ENCODE measurements at places on chromosomes 5 and 9.
A peak's percentile ranks its signal among the peaks of the same experiment; 100 is the strongest.

GRCh38 chr5:71666321-71666720 lies 52.8 kb upstream of the CARTPT start:
- H3K27me3 ChIP-seq: no peaks in the 10 kb centered on the region
- H3K27ac ChIP-seq: no peak overlapping the region
- H3K4me1 ChIP-seq: no peaks in the 10 kb centered on the region
- no peak for DNase-seq

DNA sequence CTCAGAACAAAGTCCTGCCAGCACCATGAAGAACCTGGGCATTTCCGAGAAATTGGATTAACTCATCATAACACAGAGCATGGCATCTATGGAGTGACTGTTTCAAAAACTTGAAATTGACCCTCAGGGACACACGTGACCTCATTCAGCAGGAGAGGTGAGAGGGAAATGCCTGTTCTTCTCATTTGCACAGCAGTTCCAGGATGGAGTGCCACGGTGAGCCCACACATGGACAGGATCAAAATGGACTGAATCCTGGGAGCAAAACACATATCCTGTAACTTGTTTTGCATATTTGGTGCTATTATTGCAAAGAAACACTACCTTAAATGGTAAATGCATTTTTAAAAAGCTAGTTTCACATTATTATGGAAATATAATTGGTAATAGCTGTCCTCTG lies 256.1 kb upstream of the IRX2 start:
- no peak overlapping the region for H3K4me3 ChIP-seq
- H3K4me1 ChIP-seq: no peaks in the 10 kb centered on the region
- no peak overlapping the region for H3K27ac ChIP-seq
- H3K27me3 ChIP-seq: no peaks in the 10 kb centered on the region
- no peak for DNase-seq

DNA sequence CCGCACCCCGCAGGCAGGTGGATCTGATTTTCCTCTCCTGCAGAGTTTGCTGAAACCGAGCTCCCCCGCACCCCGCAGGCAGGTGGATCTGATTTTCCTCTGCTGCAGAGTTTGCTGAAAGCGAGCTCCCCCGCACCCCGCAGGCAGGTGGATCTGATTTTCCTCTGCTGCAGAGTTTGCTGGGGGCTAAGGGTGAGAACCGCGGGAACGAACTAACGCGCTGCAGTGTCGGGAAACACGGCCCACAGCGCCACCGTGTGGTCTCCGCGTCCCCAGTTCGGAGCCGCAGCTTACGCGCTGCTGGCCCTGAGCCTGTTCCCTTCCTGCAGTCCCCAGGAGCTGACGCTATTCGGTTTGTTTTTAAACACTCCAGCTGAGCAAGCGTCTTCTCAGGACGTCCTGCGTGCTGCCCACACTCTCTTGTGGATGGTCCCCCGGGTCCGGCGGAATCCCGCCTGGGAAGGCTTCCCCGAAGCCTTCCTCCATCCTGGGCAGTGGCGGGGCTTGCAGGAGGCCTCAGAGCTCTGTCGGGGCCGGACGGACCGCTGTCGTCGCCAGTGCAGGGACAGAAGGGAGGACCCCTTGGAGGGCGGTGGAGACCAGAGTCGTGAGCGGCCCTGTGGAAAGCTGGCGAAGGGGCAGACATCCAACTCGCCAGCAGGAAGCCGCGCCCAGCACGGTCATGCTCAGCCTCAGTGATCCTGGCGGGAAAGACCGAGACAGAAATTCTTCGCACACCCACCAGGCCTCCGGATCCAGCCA lies 121.2 kb upstream of the LPCAT1 start:
- peaks cover 14% of the 10 kb centered on the region for H3K4me1 ChIP-seq
- no peak overlapping the region for H3K27ac ChIP-seq
- H3K27me3 ChIP-seq: peaks cover 26% of the 10 kb centered on the region

DNA sequence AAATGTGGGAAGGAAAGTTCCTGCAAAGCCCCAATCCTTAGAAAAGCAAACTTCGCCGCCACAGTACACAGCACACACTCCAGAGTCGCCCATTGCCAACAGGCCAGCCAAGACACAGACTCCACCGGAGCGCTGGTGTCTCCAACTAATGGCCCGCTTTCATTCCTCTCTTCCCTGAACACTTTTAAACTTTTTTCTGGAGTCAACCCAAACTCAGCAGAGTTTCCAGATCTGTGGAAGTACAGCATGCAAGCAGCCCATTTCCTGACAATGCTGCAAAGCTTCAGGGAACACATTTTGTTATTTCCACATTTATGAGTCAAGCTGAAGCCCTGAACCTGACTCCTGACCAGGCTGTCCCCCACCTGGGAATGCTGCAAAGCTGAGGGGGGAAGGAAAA lies 351.9 kb downstream of the NFIB start:
- H3K36me3 ChIP-seq: no peaks in the 10 kb centered on the region

- no peak for DNase-seq
- H3K36me3 ChIP-seq: no peaks in the 10 kb centered on the region
- peaks cover 9% of the 10 kb centered on the region for H3K27me3 ChIP-seq
- no peak overlapping the region for H3K27ac ChIP-seq
- no peaks in the 10 kb centered on the region for H3K4me1 ChIP-seq
Observed at GRCh38 chr5:124734574-124735168, 11.8 kb downstream of the ZNF608 start.

DNA sequence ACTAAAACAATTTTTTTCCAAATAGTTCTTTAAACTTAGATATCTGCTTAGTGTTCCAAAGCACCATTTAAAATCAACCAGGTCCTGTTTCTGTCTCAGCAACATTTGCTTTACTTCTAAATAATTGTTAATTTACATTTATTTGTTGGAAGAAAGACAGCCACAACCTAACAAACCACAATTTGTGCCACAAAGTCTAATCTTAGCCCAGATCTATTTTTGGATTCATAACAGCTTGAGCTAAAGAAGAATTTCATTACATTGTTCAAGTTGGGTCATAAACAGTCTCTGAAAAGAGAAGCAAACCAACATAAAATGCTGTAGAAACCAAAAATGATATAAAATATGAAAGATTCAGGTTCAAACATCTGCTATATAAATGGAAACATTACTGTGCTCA lies 24.4 kb downstream of the MLLT3 start:
- no peak for DNase-seq
- H3K4me1 ChIP-seq: no peaks in the 10 kb centered on the region
- no peaks in the 10 kb centered on the region for H3K27me3 ChIP-seq
- no peak overlapping the region for H3K4me3 ChIP-seq

DNA sequence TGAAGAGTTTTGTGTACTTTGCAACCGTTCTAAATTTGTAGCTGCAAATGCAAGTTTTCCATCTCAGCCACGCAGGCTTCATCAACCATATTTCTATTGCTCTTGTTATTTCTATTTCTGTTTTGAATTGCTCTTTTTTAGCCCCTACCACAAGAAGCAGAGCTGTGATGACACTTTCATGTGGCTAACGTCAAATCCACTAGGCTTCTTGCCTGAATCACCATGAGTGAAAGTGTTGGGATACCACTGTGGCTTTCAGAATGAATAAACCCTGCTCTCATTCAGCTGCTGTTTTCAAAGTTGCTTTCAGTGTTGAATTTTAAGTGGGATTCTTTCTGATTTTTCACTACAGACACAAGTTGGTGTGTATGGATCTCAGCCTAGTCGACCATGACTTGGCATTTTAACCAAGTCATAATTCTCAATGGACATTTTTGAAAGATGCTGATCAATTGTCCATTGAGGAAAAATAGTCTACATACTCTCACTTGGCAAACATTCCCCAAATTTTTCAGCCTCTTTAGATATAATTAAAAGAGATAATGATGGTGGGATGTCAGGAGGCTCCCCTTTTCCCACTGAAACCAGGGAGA lies 41.0 kb upstream of the MTAP start:
- no peak overlapping the region for H3K4me3 ChIP-seq
- H3K36me3 ChIP-seq: no peaks in the 10 kb centered on the region
- no peak overlapping the region for H3K27ac ChIP-seq
- H3K4me1 ChIP-seq: no peaks in the 10 kb centered on the region

- no peaks in the 10 kb centered on the region for H3K27me3 ChIP-seq
- no peak overlapping the region for H3K27ac ChIP-seq
- no peak for DNase-seq
- no peaks in the 10 kb centered on the region for H3K36me3 ChIP-seq
Observed at GRCh38 chr5:113682497-113683136, 169.1 kb downstream of the YTHDC2 start.

DNA sequence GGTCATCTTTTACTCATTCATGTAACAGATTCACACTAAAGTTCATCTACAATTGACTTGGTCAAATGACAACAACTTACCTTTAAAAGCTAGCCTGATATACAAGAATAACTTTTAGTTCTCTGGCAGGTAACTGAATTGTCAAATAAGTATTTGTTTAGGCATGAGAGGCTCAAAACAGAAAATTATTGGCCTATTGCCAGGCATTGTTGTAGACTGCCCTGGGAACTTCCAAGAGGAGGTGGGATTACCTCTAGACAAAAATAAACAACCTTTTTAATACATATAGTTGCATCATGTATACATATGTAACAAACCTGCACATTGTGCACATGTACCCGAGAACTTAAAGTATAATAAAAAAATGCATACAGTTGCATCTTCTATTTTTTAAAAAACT lies 18.2 kb upstream of the SLCO4C1 start:
- H3K27me3 ChIP-seq: no peaks in the 10 kb centered on the region
- H3K36me3 ChIP-seq: no peaks in the 10 kb centered on the region
- no peak overlapping the region for H3K4me3 ChIP-seq
- H3K27ac ChIP-seq: no peak overlapping the region
- no peaks in the 10 kb centered on the region for H3K4me1 ChIP-seq
- DNase-seq: no peak

DNA sequence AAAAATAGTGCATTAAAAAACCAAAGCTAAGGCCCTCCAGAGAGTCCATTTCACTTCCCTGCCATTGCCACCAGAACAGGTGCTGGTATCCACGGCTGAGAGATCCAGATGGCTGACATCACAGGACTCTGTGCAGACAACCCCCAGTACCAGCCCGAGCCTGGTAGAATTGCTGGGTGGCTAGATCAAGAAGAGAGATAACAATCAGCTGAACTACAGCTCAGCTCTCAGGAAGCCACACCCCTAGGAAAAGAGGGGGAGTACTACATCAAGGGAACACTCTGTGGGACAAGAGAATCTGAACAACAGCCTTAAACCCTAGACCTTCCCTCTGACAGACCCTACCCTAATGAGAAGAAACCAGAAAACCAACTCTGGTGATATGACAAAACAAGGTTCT lies 73.8 kb upstream of the SLIT3 start:
- no peak overlapping the region for H3K4me3 ChIP-seq
- no peaks in the 10 kb centered on the region for H3K4me1 ChIP-seq
- DNase-seq: no peak
- no peaks in the 10 kb centered on the region for H3K36me3 ChIP-seq
- H3K27me3 ChIP-seq: no peaks in the 10 kb centered on the region

- H3K4me3 ChIP-seq: no peak overlapping the region
- no peaks in the 10 kb centered on the region for H3K4me1 ChIP-seq
- no peaks in the 10 kb centered on the region for H3K36me3 ChIP-seq
- no peak for DNase-seq
Observed at GRCh38 chr5:82834151-82834550, 243.0 kb downstream of the TMEM167A start.

GRCh38 chr5:89444088-89444487 lies 561.1 kb upstream of the MEF2C start:
- H3K27ac ChIP-seq: peak overlapping the region; percentile 25
- H3K36me3 ChIP-seq: no peaks in the 10 kb centered on the region
- peaks cover 2% of the 10 kb centered on the region for H3K4me1 ChIP-seq
- DNase-seq: no peak

- DNase-seq: no peak
- no peak overlapping the region for H3K4me3 ChIP-seq
- no peak overlapping the region for H3K27ac ChIP-seq
- H3K27me3 ChIP-seq: peaks cover 30% of the 10 kb centered on the region
Observed at GRCh38 chr5:176678584-176678983, 31.3 kb downstream of the TSPAN17 start.

DNA sequence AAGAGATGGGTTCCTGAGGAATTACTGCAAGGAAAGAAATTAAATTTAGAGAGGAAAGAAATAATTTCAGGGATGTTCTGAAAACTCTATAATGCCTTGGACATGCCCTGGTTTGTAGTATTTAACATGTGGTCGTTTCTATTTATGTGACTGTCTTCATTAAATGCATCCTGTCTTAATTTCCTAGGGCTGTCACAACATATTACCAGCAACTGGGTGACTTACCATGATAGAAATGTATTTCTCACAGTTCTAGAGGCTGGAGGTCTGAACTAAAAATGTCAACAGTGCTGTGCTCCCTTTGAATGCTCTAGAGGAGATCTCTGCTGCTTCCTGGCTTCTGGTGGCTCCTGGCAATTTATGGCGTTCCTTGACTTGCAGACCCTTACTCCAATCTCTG lies 287.7 kb downstream of the FBXL7 start:
- no peaks in the 10 kb centered on the region for H3K36me3 ChIP-seq
- no peaks in the 10 kb centered on the region for H3K4me1 ChIP-seq
- no peak overlapping the region for H3K27ac ChIP-seq
- DNase-seq: no peak
- no peak overlapping the region for H3K4me3 ChIP-seq

DNA sequence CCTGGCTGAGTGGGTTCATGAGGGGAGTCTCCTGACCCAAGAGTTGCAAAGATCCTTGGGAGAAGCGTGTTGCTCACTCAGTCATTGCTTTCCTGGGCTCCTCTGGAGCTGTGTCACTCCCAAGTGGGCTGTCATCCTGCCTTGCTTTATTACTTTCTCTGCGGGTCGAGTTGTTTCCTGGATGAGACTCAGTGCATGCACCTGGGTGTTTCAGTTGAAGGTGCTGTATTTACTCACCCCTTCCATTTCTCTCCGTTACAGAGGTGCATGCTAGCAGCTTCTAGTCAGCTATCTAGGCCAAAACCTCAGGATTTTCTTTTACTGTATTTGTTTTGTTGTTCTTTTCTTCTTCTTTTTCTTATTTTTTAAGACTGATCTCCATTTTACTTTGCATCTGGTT lies 785.5 kb upstream of the EDIL3 start:
- H3K27me3 ChIP-seq: no peaks in the 10 kb centered on the region
- no peak overlapping the region for H3K27ac ChIP-seq
- no peaks in the 10 kb centered on the region for H3K36me3 ChIP-seq
- DNase-seq: no peak
- H3K4me3 ChIP-seq: no peak overlapping the region

- no peak overlapping the region for H3K27ac ChIP-seq
- H3K36me3 ChIP-seq: no peaks in the 10 kb centered on the region
- no peak overlapping the region for H3K4me3 ChIP-seq
- no peaks in the 10 kb centered on the region for H3K27me3 ChIP-seq
Observed at GRCh38 chr9:74760031-74760700, 127.6 kb downstream of the TRPM6 start.

DNA sequence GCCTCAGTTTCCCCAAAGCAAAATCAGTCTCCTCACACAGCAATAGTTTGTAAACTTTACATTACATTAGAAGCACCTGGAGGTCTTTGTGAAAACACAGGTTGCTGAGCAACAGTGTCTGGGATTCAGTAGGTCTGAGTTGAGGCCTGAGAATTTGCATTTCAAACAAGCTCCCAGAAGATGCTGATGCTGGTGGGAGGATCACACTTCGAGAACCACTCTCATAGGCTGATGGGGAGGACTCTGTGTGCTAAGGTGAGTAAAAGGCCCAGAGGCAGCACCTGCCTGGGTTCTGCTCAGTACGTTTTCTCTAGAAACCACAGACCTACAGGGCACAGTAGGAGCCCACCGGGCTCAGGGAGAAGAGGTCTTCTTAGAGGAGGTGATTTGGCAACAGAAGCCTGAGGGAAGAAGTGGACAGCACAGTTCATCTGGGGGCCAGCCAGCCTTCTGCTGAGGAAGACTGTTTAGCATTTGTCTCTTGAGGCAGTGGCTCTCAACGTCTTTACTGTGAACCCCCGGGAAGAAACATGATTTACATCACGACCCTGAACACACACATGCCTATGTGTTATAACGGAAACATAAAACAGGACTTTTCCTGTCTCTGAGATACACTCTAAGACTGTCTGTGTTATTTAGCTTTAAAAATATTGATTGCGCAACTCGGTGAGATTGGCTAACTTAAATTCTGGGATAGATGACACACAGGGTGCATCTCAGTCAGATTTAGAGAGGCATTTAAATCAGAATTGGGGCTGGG lies 24.8 kb upstream of the DENND1A start:
- no peaks in the 10 kb centered on the region for H3K36me3 ChIP-seq
- no peaks in the 10 kb centered on the region for H3K4me1 ChIP-seq
- no peak for DNase-seq

All from natural killer cell (primary cell).